ENCODE measurements at places on chromosomes 6 and 20.

- no peak for DNase-seq
Measured at GRCh38 chr20:4997222-4997621, 4.1 kb downstream of the SLC23A2 start.

DNA sequence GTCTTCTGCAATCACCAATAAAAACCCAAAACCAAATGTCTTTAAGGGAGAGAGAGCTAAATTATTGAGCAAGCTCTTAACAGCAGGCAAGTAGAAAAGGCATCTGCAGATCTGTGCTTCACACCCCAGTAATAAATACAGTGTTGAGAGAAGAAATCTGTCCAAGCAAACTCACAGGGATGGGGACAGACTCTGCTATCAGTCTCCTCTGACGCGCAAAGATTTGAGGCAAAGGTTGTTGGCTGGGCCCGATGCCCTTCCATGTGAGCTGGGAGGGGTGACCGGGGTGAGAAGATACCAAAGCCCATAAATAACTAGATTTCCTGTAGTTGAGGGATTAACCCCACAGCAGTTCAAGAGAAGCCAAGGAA, 315.2 kb upstream of the SOX4 start:
- DNase-seq: no peak

- no peak for DNase-seq
Measured at GRCh38 chr6:168232989-168233874, 86.3 kb downstream of the DACT2 start.

- peak; percentile 82 for DNase-seq
Measured at GRCh38 chr6:151390851-151391470, 398 bp downstream of the ZBTB2 start.

DNA sequence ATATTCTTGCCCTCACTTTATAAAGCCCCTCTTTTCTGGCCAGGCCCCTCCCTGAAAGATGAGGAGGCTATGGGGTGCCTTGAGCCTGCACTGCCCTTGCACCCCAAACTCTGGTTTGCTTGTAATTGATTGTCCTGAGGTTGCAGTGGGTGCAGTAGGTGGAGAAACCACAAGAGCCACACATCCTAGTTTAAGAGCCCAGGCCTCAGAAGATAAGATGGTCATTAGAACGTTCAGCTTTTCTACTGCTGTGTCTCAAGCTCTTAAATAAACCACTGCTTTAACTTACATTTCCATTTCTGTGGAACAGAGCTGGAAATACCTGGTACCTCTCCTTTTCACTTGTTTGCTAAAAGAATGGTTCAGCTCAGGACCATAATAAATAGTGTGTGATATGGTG, 9.0 kb downstream of the MRAP2 start:
- DNase-seq: no peak

DNA sequence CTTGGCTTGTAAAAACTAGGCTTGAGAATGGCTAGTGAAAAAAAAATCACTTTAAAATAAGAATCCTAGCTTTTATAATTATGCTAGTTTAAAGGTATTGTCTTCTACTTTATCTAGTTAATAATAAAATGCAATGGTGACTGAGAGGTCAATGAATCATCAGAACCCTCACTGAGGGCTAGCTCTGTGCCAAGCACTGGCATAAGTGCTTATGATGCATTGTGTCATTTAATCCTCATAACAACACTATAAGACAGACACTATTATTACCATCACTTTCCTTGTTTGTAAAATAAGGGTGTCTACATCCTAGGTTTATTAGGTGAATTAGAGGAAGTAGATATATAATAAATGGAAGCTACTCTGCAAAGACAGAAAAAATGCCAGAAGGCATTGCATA, 144.3 kb downstream of the F13A1 start:
- no peak for DNase-seq

DNA sequence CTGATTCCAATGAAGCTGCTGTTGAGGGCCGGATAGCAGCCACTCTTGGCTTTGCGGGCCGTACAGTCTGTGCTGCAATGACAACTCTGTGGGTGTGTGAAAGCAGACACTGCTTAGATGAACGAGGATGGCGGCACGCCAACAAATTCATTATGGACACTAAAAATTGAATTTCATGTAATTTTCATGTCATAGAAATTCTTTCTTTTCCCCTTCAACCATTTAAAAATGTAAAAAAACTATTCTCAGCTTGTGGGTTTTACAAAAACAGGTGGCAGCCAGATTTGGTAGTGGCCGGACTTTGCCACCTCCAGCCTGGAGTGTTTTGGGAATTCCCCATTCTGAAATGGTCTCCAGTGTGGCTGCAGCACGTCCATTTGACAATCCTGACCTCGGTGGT, 26.0 kb downstream of the MAS1 start:
- DNase-seq: no peak

DNA sequence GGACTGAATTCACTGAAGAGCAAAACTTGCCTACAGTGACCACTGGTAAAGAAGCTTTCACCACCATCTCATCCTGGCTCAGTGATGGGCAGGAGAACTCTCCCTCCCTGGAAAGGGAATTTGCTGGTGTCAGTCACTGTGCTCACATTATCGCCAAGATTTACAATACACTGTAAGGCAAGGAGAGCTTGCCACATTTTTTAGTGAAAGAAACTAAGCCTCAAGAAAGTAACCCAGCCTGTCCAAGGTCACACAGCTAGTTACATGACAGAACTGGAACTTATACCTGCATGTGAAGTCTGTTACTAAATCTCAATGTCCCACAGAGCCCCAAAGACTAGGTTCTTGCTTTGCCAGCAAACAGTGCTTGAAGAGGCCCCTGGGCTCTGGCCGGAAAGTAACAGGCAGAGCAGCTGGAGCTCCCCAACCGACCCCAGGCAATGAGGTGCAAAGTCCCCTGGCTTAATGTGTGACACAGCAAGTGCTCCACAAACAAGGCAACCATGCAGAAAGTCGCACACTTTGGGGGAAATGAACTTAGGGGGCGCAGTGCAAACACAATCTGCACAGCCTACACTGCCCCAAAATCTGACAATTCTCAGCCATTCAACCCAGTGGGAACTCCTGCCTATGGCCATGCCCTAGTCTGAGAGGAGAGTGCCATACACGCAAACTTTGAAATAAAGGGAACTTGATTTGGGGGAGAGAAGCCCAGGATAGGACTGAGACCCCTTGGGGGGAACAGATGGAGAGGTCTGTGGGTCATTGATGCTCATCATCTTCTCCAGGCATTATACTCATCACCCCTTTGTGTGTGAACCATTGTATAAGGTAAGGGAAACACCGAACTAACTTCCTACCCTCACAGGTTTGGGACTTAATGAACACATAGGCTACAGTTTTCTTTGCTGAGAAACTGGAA, 1.9 kb downstream of the BCL2L1 start:
- DNase-seq: no peak

- no peak for DNase-seq
Measured at GRCh38 chr20:50073500-50073899, 39.5 kb downstream of the UBE2V1 start.

DNA sequence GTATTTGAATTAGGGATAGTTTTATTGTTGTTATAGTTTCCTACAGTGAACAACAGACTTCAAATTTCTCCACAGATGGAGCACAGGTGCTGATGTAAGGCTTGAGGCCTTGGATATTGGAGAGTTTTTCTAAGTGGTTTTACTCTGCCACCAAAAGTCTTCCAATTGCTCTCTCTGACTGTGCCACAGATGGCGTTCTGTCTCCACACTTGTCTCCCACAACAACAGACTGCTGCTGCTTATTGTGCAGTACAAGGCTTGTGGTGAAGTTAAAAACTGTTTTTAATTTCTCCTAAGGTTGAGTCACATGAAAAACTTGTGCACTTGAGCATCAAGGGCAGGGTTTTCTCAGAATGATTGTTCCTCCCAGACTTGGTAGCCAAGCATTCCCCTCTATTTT, 460.9 kb upstream of the KHDRBS2 start:
- DNase-seq: no peak

DNA sequence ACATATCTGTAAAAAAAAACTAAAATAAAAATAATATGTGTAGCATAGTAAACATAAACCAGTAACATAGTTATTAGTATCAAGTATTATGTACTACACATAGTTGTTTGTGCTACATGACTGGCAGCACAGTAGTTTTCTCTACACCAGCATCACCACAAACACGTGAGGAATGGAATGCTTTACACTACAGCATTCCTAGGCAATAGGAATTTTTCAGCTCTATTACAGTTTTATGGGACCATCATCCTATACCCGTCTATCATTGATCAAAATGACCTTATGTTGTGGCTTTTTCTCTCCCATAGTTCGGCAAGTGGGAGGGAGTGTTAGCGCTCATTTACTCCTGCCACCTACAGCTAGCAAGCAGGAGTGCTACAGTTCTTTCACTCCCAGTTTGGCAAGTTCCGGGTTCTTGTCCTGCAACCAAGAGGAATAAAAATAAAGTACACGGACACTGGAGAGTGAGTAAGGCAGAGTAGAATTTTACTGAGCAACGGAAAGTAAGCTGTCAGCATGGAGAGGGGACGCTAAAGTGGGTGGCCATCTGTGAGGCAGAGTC, 196.8 kb upstream of the HSF2 start:
- no peak for DNase-seq

DNA sequence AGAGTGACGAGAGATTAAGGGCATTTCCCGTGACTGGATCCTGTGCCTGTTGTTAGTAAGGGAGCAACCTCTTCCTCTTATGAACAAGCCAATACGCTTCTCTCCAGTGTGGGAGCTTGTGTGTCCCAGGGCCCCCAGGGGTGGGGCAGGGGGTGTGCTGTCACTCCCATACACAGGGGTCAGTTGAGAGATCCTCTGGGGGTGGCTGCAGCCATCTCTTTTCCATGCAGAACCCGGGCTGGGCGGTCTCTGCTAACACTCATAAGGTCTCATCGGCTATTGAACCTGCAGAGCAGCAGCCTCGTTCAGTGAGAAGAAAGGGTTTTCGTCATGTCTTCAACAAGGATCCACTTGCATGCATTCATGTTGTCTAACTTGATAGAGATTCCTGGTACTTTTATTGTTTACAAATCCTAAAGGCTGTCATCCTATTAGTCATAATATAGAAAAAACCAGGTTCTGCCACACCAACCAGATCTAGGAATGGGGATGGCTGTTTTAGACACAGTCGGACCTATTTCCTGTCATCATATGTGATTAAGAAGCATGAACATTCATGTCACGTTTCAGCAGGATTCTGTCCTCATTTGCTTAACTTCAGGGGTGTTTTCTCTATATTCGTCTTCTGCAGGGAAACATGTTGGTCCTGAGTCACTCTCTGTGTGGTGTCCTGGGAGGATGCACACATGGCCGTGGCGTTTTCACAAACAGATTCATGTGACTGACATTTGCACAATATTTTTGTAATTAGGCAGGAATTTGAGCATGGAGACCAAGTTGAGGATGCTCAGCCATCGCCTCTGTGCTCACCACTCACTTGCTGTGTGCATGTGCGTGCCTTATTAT, 13.3 kb upstream of the THBS2 start:
- DNase-seq: no peak

DNA sequence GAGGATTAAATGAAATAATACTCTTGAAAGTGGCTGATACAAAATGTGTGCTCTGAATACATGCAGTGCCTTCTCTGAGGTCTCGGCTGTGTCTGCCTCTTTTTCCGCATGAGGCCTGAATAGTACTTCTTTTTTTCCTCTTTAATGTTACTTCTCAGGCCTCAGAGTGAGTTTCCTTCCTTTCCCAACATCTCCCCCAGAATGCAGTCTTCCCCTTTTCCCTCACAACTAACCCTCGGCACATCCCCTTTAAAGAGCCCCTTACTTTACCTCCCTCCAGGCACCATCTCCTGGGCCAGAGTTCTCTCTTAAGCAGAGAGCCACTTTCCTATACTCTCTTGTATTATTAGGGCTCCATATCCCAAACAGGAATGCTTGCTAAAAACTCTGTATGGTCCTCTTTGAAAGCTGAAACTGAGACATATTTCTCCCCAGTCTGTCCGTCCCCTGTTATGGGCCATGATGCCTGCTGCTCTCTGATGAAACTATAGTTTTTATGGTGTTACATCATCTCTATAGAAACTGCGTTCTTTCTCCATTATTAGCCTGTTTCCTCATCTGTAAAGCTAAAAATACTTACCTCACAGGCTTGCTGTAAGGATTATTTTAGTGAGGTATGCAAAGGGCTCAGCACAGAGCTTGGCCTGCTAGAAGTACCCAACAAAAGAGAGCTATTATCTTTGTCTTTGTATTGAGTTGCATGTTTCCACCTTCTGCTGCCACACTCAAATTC, 2.3 kb downstream of the PLAGL2 start:
- no peak for DNase-seq

GRCh38 chr20:31517373-31517772, 3.1 kb downstream of the HM13 start:
- no peak for DNase-seq

DNA sequence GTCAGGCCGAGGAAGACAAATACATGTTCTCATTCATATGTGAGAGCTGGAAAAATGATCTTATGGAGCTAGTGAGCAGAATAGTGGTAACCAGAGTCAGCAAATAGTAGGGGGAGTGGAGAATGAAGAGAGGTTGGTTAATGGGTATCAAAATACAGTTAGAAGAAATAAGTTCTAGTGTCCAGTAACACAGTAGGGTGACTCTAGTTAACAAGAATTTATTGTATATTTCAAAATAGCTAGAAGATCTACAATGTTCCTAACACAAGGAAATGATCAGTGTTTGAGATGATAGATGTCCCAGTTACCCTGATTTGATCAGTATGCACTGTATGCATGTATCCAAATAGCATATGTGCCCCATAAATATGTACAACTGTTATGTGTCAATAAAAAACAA, 128.4 kb downstream of the BCKDHB start:
- DNase-seq: no peak

GRCh38 chr20:41938353-41938752, 320.2 kb upstream of the CHD6 start:
- DNase-seq: no peak

- no peak for DNase-seq
Measured at GRCh38 chr6:151425561-151425960, 26.4 kb downstream of the RMND1 start.

DNA sequence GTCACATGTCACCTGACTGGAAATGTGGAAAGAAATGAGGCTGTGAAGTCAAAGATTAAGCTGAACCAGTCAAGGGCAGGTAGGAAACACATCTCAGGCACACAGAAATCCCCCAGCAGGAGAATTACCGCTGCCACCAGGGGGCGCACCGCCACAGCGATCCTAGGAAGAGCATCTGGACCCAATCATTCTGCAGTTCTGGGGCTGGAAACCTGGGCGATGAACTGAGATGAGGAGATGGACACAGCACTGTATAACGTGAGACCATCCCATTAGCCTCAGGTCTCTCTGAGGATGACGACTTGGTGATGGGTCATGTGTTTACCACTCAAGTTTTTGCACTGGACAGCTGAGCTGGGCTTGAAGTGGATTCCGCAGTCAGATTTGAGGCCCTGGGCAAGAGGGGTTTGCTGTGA, 6.5 kb upstream of the SLC24A3 start:
- DNase-seq: peak; percentile 8
